HT-29 (cell line): ENCODE measurements at places on chromosomes 12 and 14.

DNA sequence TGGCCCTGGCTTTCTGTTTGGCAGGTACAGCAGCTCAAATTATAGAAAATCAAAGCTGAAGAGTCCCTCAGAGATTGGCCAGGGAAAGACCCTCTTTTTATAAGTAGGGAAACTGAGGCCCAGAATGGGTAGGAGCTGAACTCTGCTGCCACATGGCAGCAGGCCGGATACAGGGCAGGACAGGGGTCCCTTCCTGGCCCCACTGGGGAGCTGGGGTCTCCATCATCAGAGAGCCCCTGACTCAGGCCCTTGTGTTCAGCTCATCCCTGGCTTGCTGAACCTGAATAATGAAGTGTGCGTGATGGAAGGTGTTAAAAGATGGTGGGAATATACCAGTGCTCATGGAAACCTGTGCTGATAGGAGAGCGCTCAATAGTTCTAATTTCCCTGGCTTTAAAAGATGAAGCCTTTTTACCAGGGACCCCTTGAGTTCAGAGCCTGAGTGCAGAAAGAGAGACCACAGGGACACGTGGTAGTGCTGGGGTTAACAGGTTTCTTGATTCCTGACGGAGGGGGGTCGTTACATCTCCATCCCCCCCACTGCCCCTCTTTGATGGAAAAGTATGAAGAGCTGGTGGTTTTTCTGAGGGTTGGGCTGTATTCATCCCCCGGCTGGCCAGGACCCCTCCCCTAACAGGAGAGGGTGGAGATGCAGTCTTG lies 4.4 kb downstream of the DLK1 start:
- no peak for DNase-seq

- DNase-seq, result no peak
These were observed 6.0 kb downstream of the MVK start for GRCh38 chr12:109579639-109580038.

- DNase-seq, result peak; percentile 65
These were observed 14.8 kb downstream of the DDX24 start for GRCh38 chr14:94066089-94066676.

- no peak for DNase-seq
These were observed 80.9 kb downstream of the HECTD1 start for GRCh38 chr14:31126680-31127079.

GRCh38 chr14:79150226-79150625 lies 980.1 kb downstream of the NRXN3 start:
- DNase-seq, result no peak

DNA sequence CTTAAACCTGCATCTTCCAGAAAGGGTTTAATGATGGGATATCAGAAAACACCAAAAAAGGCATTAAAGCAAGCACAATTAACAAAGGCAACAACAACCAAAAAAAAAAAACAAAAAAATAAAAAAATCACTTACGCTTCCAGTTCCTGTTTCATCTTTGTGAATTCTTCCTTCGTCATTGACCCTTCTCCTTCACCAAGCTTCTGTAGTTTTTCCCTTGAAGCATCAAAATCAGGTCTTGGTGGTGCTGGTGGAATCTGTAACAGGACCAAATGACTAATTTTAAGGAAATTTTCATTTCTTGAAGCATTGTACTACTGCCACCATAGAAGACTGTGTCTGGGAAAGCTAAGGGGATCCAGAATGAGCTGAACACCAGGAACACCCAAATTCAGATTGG lies 24.5 kb downstream of the SNX6 start:
- DNase-seq, result no peak

GRCh38 chr12:113109872-113110599 lies 25.5 kb downstream of the RASAL1 start:
- DNase-seq, result no peak

DNA sequence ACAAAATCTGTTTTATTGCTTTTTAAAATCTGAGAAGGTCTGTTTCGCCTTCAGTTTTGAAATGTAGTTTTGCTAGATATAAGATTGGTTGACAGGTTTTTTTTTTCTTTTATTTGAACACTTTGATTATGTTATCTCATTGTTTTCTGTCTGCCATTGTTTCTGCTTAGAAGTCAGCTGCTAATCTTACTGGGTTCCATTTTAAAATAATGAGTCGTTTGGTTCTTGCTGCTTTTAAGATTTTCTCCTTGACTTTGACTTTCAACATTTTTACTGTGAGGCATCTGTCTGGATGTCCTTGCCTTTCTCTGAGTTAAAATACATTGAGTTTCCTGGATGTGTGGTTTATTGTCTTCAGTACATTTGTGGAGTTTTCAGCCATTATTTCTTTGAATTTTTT lies 56.7 kb downstream of the ADIPOR2 start:
- DNase-seq, result no peak

GRCh38 chr14:75690010-75690409 lies 29.0 kb downstream of the TTLL5 start:
- no peak for DNase-seq

GRCh38 chr12:105480162-105480561 lies 149.7 kb downstream of the C12orf75 start:
- no peak for DNase-seq
